ENCODE measurements at places on chromosomes 6 and 20.

DNA sequence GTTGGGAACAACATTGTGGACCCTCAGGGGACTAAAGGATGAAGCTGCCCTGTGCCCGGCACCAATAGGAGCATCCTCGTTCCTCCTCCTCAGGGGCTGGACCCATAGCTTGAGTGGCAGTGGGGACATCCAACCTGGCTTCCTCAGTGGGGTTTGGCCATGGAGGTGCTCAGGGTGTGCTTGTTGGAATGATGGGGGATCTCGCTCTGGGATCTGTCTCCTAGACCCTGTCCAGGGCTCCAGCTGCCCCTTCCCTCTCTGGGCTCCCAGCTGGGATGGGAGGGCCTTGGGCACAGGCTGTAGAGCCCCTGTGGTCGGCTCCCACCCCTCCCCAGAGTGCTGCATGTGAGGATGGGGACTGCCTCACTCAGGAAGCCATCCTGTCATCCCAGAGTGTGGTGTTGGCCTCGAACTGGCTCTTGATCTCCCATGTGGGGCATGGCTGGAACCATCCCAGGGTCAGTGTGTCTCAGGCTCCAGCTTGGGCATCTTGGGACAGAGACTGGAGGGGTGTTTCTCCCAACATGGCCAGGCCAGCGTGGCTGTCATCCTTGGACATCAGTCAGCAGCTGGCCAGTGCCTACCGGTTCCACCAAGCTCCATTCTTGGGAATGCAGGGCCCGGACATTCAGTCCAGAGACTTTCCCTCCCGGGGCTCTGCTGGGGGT, 9.5 kb upstream of the MYT1 start:
- no peak for DNase-seq

DNA sequence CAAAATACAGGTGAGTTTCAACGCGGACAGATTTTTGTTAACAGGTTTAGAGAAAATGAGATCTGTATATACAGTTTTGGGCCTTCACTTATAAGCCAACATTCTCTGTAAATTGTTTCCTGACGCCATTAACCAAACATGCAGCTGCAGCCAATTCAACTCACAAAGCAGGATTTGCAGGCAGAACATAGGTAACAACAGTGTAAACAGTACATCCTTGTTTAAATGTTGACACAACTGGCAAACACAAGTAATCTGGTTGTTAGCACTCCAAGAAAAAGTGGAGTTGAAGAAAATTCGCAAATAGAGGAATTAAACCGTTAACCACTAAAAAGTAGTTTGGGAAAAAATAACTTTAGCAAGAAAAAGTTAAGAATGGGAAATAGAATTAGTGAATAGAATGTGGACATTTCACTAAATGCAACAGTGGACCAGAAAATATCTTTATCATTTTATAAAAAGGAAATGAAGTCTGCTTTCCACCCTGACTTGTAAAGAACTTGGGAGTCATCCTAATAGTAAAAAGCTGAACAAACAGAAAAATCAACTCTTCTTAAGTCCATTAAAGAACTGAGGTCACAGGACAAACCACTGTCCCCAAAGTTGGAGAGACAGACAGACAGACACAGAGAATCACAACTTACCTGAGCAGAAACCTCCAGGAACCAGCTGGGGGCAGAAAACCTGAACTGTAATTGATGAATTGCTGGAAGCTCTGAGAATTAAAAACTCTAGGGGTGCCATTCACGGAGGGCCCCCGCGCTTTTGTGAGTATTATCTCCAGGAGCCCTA, 10.1 kb downstream of the SMIM28 start:
- no peak for DNase-seq

- peak; percentile 41 for DNase-seq
These were observed 44.8 kb downstream of the AKAP12 start for GRCh38 chr6:151284548-151285017.

DNA sequence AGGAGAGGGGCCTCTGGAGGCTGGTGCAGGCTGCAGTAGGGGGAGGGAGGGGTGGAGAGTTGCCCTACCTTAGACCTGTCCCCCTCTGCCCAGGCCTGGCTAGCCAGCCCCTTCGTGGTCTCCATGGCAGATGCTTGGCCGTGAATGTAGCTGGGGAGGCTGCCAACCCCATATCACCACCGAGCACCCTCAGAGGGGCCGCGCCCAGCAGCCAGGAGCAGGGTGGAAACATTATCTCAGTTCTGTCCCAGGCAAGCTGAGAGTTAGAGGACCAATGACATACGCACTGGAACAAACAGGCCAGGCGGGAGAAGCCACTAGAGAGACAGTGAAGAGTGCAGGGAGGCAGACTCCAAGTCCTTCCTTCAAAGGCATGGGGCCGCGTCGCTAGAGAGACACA, 66.5 kb downstream of the LRFN2 start:
- no peak for DNase-seq

DNA sequence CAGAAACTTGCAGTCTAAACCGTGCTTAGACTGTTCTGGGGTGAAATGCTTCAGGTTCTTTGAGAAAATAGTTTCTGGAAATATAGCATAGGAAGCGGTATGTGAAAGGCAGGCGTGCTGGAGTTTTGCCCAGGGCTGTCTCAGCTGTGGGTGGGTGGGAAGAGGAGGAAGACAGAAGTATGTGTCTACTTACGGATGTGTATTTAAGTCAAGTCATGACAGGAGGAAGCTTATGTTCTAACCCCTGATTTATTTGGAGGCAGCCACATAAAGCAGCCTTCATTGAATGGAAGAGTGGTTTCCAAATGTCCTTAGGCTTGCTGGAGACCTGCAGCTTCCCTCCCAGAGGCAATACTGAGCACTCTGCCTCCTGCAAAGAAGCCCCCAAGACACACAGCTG, 345.8 kb upstream of the PRND start:
- DNase-seq: no peak

DNA sequence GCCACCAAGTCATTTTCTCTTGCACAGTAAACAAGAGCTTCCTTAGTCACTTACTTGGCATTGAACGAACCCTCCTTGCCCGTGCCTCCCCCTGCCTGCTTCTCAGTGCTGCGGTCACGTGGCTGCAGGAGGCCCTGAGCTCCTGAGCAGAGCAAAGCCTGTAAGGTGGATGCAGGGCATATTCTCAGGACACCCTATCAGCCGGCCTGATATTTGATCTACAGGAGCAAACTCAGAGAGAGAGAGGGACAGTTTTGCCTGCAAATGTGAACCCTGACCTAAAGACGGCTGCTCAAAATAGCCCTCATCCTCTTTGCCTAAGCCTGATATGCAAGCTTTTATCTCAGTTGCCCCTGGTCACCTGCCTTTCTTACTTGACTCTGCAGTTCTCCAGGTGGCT, 93.0 kb upstream of the POPDC3 start:
- no peak for DNase-seq

- no peak for DNase-seq
These were observed 240.8 kb downstream of the ANKRD60 start for GRCh38 chr20:57987659-57988058.

- DNase-seq: no peak
These were observed 1.8 kb upstream of the FKBP1A start for GRCh38 chr20:1394686-1395085.

GRCh38 chr6:33754222-33754621, 7.5 kb upstream of the IP6K3 start:
- DNase-seq: no peak

- DNase-seq: no peak
These were observed 55.7 kb downstream of the FAM184A start for GRCh38 chr6:119022796-119023195.

DNA sequence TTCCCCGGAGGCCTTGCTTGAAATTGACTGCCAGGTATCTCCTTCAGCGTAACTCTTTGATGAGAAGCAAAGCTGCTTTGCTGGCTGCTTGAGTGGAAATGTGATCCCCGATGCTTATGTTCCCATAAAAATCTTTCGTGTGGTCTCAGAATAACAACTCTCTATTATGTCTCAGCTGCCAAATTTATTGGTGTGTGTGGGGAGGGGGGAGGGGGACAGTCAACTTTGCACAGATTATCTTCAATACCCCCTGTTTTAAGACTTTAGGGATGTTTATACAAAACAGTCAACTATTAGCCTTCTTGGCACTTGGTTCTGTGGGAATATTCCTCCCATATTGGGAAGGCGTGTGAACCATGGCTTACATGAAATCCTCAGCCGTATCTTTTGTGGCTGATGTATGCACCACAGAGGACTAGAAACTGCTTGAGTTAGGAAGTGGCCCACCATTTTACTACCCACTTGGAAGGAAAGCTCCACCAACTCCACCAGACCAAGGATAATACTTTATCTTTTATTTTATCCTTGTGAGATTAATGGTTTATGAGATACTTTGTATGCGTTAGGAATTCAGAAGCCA, 101.5 kb upstream of the SLC24A3 start:
- DNase-seq: no peak

- DNase-seq: peak; percentile 75
These were observed 71.4 kb upstream of the TULP1 start for GRCh38 chr6:35583893-35584688.

DNA sequence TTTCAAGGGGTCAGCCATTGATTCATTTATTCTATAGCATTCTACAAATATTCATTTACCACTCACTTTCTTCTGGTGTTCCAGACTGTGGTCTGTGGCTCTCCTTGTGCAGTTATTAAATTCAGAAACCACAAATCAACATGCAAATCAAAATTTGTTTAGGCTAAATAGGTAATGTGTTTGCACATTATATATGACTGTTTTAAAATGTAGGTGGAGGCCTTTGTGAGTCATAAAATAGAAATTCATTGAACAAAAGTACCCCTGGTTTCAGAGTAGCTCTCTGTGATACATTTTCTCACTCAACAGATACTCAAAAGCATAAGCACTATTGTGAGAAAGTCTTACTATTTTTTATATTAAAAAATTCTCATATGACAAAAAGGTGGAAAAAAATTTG, 385.5 kb upstream of the TSHZ2 start:
- no peak for DNase-seq

GRCh38 chr6:44071670-44072451, 55.4 kb downstream of the MRPL14 start:
- DNase-seq: no peak

GRCh38 chr6:100464162-100464851, 414 bp downstream of the SIM1 start:
- DNase-seq: no peak

- DNase-seq: no peak
These were observed 31.6 kb upstream of the APMAP start for GRCh38 chr20:25024171-25024570.

DNA sequence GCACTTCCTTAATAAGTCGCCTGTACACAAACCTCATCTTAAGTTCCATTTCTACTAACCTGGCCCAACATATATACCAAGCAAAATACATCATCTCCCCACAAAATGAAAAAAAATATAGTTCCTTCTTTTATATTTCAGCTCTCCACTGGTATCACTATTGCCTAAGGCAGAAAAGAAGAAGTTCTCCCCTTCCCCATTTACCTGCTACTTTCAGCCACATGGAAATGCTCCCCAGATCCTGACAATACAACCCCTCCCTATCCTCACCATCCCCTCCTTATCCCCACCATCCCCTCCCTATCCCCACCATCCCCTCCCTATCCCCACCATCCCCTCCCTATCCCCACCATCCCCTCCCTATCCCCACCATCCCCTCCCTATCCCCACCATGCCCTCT, 175.7 kb downstream of the LINC00237 start:
- DNase-seq: no peak

DNA sequence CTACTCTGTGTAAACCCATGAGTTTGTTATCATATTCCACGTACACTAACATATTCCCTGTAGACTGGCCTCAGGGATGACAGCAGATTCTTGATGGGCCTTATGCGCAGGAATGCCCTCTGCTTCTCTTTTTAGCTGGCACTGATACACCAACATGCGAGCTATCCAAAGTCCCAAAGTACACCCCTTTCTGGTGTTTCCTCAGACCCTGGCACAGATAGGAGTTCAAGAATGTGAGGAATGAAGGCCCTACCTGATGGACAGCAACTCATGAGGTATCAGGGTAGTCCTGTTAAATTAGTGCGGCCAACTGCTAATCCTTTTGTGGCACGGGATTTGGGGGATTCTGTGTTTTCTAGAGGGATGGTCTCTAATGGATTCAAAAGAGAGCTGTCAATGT, 93.0 kb downstream of the BACH2 start:
- no peak for DNase-seq

DNA sequence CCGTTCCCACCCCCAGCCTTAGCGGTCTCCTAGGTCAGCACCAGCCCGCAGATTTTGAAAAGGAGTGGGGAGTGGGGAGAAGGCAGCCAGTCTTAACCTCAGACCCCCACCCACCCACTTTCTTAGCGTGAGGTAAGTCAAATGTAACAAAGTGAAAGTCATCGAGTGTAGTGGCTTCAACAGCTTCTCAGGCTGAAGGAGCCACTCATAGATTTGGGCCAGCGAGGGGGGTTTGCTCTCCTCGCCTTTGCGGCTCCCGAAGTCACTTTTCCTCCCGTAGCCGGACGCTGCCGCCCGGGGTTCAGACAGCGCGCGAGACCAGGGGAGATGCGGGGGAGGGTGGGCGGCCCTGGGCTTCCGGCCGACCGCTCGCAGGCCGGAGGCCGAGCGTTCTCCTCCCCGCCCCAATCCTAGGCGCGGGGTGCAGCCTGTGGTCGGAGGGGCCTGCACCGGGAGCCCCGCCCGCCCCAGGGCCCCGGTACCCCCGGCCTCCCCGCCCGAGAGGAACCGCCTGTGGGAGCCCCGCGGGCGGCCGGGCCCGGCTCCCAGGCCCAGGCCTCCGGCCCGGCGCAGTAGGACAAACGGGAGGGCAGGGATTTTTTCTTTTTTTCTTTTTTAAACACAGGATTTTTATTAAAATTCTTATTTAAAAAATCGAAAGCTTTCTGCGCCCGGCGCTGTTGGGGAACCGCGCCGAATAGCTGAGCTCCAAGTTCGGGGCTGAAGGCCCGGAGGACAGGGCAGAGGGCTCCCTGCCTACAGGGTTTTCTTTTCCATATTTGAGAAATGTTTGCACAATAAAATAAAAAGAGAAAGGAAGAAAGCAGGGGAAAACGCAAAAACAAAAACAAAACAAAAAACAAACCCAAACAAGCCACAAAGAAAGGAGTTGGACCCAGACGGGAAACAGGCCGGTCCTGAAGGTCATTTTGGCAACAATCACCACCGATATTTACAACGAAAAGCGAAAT, 3.2 kb downstream of the NKX2-2 start:
- DNase-seq: no peak

DNA sequence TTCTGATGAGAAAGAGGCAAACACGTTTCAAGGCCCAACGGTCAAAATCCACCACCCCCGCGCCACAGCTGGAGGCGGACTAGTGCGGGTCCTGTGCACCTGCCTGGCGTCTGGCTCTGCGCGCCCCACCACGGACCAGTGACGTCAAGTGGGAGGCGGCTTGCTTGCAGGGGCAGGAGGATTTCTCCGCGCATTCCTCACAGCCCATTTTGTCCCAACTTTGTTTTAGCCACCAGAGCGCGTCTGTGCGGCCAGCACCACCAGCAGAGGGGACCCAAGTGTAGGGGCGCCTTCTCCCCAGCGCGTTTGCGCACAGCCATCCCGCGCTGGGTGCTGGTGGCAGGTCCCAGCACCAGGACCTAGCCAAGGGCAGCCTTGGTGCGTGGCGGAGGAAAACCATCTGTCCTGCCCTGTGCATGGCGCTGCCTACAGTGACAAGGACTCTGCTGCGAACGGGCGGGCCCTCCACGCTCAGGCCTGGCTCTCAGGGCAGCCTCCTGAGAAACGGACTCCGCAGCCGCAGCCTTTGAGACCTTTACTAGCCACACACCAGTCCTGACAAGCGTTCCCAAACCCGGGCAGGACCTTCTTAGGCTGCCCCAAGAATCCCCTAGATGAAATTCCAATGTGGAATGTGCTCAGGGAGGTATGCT, 194.8 kb upstream of the EXOC2 start:
- no peak for DNase-seq
